ENCODE measurements at places on chromosomes 1 and 21.

DNA sequence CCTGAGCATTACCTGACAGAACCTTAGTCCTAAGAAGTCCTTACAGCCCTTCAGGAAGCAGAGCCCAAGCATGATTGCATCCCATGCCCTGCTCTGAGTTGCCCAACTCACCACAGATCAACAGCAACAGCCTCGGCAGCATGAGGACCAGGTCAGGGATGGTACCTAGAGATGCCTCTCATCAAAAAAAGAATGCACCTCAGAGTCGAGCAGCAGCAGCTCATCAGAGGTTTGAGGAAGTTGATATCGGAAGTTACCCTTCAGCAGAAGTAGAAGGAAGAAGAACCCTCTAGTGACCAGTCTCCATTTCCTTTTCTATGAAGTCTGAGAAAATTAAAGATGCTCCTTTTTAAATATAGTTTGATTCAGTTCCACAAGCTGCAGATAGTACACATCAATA lies at the start of gene FCRL1:
FCRL1 (minus strand) TSS at position 225 of the 400 bp plus-strand sequence; CDS start at position 142, 83 bp downstream.
- no peak for DNase-seq

DNA sequence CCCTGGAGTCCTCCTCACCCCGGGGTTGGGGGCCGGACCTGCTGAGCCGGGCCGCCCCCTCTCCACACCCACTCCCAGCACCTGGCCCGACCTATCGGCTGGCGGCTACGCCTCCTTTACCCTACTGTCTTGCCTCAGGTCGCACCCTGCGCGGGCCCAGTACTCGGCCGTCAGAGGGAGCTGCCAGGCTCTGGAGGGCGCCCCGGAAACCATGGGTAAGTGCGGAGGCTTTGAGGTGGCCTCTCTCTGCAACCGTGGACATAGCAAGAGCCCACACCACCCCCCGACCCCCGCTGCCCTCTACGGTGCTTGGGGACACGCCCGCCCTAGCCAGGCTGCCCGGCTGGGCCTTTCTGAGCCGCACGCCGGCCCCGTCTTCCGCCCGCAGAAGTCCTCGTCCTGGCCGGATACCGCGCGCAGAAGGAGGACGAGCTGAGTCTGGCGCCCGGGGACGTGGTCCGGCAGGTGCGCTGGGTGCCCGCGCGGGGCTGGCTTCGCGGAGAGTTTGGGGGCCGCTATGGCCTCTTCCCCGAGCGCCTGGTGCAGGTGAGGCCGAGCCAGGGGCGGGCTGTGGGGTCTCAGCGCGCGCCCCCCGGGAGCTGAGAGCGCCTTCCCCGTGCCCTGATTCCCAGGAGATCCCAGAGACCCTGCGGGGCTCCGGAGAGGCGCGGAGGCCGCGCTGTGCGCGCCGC lies at the start of gene SH3D21:
SH3D21 (plus strand) TSS at position 159 of the 692 bp plus-strand sequence; CDS start at position 212, 53 bp downstream.
- no peak for DNase-seq

DNA sequence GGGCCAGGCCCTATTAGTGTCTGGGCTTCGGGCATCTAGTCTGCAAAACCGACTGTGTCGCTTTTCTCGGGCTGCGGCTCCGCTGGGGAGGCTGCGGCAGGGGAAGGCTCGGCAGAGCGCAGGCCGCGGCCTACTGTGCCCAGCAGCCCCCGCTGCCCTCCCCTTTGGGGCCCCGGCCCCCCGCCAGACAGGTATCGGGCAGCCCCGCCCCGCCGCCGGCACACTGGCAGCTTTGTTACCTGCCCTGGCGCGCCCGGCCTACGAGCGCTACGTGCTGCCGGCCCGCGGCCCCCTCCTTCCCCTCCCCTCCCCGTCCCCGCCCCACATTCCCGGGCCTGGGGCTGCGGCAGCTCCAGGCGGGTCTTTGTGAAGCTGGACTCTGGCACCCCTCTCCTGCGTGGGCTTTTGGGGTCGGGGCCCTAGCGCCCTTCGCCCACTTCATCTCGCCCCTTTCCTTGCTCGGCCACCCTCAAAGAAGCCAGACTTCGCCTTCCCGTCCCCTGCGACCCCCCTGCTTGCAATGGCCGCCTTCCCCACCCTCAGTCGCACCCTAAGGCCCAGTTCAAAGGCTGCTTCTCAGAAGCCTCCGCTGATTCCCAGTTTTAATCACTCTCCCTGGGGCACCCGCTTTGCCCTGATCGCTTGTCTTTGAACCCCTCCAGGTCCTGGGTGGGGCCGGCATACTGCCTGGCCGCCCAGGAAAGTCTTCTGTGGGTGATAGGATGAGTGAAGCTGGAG lies 48.9 kb upstream of the SLC2A1 start:
- DNase-seq = no peak

- no peak for DNase-seq
Measured at GRCh38 chr1:83052865-83053264, 946.1 kb downstream of the TTLL7 start.

GRCh38 chr1:65955071-65955470 lies 162.4 kb downstream of the PDE4B start:
- DNase-seq = no peak

DNA sequence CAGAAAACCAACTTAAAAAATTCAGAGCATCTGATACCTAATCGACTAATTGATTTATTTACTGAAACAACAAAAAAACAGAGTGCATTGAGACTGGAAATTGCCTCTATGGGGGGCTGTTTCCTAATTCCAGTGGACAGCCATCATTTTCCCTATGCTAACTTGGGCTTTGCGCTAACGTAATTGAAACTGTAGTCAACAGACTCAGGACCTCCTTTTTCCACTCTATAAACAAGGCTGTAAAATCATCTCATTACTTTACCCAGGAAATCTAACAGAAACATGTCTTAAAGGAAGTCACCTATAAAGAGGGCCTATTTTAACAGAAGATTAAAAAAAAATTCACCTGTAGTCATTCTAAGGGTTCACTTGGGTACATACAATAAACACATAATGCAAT lies 2.1 kb downstream of the ERG start:
- no peak for DNase-seq

DNA sequence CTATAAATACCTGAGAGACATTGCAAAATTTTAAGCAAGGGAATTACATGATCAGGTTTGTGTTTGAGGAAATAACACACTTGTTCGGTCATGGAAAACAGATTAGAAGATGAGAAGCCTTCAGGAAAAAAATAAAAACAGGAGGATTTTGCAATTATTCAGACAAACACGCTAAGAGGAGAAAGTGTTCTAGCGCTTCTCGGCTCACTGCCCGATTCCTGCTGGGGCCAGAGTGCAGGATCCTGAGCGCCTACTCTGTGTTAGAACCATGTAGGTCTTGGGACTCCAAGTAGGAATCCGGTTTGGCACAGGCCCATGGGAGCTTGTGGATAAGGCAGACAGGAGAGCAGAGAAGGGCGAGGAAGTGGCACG lies 8.1 kb upstream of the PRELP start:
- no peak for DNase-seq

DNA sequence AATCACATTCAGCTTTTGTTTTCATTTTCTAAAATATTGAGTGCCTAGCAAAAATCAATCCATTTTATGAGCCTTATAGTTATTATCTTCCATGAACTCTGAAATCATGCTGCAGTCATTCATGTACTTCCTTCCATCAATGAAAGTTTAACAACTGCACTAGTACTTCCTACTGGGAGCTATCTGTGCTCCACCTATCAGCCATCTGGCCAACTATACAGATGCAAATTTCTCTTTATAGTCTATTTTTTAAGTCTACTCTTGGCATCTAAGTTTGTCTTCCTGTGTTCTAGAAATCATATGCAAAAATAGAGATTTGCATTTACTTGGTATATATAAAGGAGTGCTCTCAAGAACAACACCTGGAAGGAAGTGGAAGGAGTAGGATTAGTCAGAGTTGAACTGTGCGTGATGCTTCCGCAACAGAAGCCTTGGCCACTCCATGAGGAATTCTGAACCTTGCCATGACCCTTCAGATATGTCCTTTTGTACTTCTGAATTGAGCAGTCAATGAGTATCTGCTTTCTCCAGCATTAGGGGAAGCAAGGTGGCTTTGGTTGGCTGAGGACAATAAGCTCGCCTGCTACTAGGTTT lies 403.2 kb upstream of the ADAMTS5 start:
- DNase-seq = no peak

GRCh38 chr1:17437260-17437579 lies 2.3 kb downstream of the RCC2 start:
- no peak for DNase-seq

- DNase-seq = no peak
Measured at GRCh38 chr1:184860985-184861754, 106.5 kb upstream of the EDEM3 start.

- DNase-seq = no peak
Measured at GRCh38 chr1:181317261-181317930, 165.9 kb upstream of the CACNA1E start.

DNA sequence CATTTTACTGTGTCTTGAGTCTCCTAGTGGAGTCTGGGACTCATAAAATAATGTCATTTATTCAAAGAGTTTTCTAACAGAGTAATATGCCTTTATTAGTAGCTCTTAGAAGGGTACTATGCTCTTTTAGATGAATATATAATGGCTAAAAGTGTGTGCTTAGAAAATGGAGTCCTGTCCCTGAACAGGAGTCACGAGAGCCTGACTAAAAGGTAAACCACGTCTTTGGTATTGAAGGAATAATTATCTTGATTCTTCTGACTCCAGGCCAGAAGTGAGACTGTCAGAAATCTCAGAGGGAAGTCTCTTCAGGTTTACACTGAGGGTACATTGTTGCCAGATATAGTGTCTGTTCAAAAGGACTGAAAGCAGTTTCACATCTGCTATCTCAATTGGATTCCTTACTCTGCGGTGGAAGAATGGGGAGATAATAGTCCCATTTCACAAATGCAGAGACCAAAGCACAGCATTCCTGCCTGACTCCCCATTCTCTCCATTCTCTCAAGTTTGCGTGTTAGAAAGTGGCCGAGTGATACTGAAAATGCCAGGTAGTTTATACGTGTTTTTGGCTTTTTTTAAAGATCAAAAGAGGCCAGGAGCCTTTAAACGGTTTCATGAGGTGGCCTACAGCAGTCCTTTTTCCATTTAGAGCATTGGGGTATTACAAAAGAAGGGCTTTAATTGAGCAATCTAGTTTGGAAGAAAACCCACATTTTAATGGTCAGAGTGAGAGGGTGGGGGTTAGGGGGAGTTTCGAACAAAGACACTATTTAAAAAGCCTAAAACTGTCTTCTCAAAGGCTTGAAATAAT lies 176.6 kb downstream of the VPS13D start:
- no peak for DNase-seq

- no peak for DNase-seq
Measured at GRCh38 chr1:154848983-154849382, 21.1 kb downstream of the KCNN3 start.

DNA sequence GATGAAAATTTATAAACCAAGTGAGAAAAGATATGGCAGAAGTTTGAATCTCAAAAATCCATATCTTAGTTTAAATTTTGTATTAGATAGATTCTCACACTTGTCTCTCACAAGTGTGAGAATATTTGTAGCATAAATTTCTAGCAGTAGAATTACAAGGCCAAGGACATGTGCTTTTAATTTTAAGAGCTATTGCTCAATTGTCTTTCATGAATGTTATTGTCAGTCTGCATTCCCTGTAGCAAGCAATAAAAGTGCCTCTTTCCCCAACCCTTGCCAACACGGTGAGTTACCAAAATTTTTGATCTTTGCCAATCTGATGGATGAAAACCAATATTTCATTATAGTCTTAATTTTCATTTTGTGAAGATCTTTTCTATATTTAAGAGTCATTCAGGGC lies 64.0 kb downstream of the CTH start:
- no peak for DNase-seq

DNA sequence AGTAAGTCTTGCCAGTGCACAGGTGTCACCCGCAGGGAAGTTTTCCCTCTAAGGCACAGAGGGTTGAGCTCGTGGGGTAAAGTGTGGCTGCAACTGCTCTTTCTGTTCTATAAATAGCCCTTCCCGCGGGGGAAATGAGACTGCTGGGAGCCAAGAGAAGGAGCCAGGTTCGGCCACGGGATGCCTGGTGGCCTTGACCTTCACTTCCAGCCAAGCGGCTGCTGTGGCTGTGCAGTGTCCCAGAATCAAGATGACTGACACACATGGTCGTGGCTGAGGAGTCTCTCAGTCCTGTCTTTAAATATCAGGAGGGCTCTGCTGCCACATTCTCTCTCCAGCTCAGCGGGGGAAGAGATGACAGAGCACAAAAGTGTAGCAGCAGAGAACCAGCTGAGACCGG lies 154.1 kb upstream of the VAMP3 start:
- DNase-seq = no peak

GRCh38 chr1:32761253-32761877 lies 55.8 kb downstream of the YARS1 start:
- peak; percentile 84 for DNase-seq

DNA sequence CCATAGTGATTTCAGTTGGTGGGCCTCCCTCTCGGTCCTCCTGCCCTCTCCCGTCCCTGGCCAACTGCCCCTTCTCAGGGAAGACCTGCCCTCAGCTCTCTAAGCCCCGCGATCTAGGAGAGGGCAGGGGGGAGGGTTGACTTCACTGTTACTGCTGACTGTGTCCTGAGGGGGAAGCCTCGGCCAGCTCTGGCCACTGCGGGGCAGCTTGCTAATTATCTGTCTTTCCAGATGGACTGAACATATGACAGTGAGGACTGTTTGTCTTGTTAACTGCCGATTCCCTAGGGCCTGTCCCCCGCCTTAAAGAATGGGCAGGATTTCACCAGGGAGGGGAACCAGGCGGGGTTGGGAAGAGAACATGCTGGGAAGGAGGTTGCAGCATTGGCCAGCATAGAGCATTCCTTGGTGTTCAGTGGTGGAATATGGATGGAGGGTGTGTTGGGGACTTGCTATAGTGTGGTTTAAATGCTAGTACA lies 22.9 kb downstream of the NIPAL3 start:
- no peak for DNase-seq

DNA sequence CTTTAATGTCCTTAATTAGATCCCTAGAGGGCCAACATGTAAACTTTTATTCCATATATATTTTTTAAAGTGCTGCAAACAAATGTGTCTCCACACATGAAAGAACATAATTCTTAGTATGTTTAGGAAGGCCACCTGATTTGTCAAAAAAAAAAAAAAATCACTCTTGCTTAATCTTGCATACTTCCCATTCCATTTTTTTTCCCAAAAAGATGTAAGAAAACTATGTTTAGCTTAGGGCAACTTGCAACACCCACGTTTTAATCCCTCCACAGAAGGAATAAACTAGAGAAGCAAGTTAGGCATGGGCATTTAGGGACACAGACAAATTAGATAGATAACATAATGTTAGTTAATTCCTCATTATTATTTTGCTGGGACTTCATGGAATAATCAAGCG lies 5.6 kb downstream of the YOD1 start:
- no peak for DNase-seq

All from epithelial cell of proximal tubule (primary cell).